SJCRH30 (cell line): ENCODE measurements at places on chromosomes 3 and 15.
A peak's percentile ranks its signal among the peaks of the same experiment; 100 is the strongest.

DNA sequence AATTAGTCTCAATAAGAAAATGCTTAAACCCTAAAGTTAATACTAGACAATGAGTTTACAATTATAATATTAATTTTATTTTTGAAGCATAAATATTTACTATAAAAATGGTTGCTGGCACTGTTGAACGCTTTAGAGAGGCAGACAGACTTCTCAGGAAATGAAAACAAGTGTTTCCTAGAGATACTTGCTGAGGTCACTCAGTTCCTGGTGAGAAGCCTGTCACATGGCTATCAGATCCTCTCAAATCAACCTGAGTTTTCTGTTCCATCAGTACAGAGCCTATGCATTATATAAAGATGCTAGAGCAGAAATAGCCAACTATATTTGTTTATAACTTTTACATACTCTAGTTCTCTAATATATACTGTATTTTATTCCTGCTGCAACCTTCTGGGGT lies 109.2 kb downstream of the MYO5A start:
- no peak for DNase-seq

- no peak for DNase-seq
These were observed 22.4 kb downstream of the CXCR6 start for GRCh38 chr3:45965653-45966052.

GRCh38 chr15:91491101-91491950 lies 362.2 kb upstream of the SLCO3A1 start:
- no peak for DNase-seq

DNA sequence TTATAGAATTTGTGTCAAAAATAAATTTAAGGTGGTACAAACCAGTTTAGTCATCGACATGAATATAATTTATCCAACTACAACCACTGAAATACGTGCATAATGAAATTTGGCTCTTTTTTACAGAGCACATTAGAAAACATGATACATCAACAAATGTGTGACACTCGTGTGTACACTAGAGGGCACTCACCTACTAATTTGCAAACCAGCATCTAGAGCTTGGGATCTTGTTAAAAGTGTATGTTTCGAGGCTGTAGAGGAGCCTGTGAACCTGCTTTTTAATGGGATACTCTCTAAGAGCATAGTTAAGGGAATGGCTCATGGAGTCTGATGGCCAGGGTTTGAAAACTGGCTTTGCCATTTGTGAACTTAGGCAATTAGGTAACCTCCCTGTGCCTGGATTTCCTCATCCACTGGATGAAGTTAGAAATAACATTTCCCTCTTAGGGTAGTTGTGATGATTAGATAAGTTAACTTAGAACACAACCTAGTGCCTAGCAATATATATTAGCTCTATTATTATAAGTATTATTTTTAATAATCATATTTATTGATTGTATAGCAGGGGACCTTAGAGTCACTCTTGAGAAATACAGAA lies 8.8 kb upstream of the CPOX start:
- DNase-seq, result peak; percentile 74

DNA sequence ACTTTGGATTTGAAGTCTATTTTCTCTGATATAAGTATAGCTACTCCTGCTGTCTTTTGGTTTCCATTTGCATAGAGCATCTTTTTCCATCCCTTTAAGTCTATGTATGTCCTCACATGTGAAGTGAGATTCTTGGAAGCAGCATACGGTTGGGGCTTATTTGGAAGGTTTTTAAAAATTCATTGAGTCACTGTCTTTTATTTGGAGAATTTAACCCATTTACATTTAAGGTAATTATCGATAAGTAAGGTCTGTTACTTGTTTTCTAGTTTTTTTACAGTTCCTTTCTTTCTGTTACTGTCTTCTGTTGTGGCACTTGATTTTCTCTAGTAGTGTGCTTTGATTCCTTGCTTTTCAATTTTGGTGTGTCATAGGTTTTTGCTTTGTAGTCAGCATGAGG lies 14.0 kb downstream of the RUBCN start:
- DNase-seq, result no peak

GRCh38 chr3:31714495-31715280 lies 182.0 kb downstream of the STT3B start:
- DNase-seq, result no peak

- no peak for DNase-seq
These were observed 223.9 kb downstream of the MFSD1 start for GRCh38 chr3:159025733-159026132.

DNA sequence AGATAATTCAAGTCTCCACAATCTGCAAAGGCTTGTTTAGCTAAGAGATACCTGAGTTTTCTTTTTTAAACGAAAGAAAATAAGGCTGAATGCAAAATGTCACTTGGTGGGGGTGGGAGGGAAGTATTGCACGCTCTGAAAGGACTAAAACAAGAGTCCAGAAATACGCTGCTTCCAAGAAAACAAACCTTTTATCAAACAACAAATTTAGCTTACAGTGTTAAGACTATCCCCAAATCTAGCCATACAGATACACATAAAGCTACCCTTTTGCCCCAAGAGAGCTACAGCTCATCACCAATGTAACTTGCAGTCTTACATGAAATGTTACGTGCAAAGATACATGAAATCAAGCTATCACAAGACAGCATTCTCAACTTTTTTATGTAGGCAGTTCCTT lies 522.5 kb downstream of the FOXP1 start:
- DNase-seq, result no peak

GRCh38 chr15:42605796-42606195 lies 30.4 kb downstream of the STARD9 start:
- no peak for DNase-seq

DNA sequence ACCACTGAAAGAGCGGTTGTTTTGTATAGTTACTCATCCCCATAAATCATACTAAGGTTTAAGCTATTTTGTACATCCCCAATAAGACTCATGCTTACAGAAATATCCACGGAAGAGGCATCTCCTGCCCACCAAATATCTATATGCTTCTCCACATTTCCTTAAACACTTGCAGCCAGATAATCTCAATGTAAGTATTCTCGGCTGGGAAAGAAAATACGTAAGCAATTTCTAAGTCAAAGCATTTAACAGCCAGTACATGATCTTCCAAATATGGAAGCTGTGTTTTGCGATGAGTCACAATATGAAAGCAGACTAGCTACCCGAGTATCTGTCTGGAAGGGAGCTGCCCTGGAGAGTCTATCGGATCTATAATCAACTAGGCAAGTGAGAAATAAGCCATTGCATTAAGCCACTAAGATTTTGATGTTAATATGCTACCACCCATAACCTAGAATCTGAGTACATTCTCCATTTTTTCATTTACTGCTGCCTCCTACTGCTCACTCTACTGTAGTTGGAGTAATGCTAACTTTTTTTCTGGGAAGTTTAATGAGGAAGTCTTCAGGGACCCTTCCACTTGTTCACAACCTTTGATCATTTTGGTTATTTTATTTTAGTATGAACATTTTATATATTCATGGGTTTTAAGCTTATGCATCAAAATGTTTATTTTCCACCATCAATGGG lies 26.9 kb upstream of the ZMAT3 start:
- peak; percentile 9 for DNase-seq

- DNase-seq, result no peak
These were observed 122.8 kb upstream of the PRR20G start for GRCh38 chr3:127410678-127411077.

- no peak for DNase-seq
These were observed 125.5 kb downstream of the IL20RB start for GRCh38 chr3:137083332-137083731.

GRCh38 chr3:71724584-71725270 lies 475 bp downstream of the EIF4E3 start:
- peak; percentile 6 for DNase-seq

DNA sequence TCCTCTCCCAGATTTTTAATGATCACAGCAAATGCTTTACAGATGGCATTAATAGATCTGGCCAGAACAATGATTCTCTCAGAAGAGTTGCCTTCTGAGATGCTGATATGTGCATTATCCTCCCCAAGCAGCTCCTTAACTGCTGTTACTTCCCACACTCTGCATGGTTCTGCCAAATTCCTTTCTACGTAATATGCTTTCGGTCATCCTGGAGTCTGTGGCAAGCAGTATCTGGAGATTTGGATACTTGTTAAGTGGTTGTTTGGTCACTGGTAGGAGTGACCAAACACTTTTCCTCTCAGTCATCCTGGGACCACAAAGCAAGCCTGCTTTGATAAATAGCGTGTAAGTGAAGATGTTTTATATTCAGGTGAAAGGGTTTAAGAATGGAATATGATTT lies 71.1 kb upstream of the CCNL1 start:
- DNase-seq, result no peak

DNA sequence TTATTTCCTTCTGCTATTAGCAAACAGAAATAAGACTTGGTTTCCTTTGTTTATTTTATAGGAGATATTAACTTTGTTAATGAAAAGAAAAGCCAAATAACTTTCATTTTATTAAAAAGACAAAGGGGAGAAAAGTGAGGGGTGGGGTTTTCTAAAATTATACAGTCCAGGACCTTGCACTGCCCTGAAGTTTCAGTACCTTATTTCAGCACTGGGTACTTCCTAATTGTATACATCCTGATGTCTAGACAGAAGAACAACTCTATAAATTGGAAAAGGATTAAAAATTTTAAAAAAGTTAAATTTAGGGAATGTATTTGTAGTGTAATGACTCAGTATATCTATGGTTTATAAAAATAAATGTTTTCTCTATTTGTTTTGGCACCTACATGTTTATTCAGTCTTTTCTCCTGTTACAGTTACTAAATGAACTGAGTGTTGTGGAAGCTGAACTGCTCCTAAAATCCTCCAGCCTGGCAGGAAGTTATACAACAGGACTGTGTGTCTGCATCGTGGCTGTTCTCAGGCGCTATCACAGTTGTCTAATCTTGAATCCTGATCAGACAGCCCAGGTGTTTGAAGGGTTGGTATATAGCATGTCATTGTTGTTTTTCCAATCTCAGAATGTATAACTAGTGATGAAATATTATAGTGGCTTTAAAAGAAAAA lies 27.6 kb upstream of the P2RY13 start:
- peak; percentile 1 for DNase-seq

DNA sequence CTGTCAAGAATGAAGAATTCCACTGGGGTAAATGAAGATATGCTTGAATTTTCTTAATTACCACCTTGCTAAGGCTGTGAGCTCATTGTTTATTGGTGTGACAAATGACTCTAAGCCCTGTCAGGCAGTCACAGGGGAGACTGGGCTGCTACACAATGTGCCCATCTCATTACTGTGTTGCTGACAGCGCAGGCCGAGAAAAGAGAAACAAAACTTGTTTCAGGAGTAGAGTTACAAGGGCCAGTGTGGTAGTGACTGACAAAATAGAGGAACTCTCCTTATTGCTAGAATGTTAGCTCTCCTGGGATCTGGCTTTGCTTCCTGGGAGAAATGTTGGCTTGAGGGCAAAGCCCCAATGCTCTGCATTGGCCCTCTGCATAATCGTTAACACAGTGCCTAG lies 130.4 kb upstream of the CRBN start:
- DNase-seq, result peak; percentile 29

- no peak for DNase-seq
These were observed 23.0 kb downstream of the NEO1 start for GRCh38 chr15:73075160-73075859.

DNA sequence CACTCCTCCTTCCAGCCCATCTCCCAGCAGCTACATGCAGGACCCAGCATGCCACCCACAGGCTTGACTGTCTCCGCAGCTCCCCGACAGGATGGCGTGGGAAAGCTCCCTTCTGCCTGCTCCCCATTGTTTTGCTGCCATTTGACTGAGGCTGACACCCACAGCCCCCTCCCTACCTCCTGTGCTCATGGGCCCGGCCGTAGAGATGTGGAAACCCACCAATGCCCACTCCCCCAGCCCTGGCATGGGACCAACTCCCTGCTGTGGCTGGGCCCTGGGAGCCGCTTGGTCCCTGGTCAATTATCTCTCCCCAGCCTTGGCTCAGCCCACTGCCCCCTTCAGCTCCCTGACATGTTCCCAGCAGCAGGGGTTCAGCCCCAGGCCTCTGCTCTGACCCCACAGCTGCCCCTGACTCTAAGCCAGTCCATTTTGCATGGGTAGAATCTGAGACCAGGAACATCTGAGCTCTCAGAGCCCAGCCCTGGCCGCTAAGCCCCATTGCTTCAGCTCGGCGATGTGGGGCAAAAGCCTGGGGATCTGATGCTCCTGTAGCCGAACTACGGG lies 8.2 kb downstream of the C3orf22 start:
- DNase-seq, result no peak
